ENCODE measurements at places on chromosomes 2 and 18.

GRCh38 chr2:207260947-207261346 lies 95.2 kb upstream of the KLF7 start:
- peak; percentile 59 for DNase-seq

DNA sequence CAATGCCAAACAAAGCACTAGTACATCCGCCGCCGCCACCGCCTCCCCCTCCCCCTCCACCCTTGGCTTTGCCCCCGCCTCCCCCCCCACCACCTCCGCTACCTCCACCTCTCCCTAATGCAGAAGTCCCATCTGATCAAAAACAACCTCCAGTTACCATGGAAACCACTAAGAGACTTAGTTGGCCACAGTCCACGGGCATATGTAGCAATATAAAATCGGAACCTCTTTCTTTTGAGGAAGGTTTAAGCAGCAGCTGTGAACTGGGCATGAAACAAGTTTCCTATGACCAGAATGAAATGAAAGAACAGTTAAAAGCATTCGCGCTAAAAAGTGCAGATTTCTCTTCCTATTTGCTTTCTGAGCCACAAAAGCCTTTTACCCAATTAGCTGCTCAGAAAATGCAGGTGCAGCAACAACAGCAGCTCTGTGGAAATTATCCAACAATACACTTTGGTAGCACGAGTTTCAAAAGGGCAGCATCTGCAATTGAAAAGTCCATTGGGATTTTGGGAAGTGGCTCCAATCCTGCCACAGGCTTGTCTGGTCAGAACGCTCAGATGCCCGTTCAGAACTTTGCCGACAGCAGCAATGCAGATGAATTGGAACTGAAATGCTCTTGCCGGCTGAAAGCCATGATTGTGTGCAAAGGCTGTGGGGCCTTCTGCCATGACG lies 168.0 kb downstream of the ASXL3 start:
- DNase-seq = no peak

GRCh38 chr2:43333656-43334144 lies 107.3 kb upstream of the ZFP36L2 start:
- peak; percentile 75 for DNase-seq

DNA sequence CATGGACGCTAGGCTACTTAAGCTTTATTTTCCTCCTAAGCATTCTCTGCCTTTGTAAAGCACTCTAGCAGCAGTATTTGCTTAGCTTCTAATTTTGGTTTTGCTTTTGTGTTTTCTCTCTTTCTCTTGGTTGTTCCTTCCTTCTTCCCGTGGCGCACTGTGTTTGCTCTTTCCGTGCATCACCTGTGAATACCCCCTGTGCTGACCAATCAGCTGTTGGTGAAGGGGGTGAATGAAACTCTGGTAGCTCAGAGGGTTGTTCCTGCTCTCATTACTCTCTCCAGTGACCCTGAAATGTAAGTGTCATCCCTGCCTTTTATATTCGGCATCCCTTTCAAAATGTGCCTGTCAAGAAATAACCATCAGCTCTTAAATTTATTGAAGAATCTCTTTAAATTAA lies 45.5 kb upstream of the TNFRSF11A start:
- DNase-seq = no peak

GRCh38 chr2:140442319-140442718 lies 1662.1 kb upstream of the NXPH2 start:
- peak; percentile 53 for DNase-seq

DNA sequence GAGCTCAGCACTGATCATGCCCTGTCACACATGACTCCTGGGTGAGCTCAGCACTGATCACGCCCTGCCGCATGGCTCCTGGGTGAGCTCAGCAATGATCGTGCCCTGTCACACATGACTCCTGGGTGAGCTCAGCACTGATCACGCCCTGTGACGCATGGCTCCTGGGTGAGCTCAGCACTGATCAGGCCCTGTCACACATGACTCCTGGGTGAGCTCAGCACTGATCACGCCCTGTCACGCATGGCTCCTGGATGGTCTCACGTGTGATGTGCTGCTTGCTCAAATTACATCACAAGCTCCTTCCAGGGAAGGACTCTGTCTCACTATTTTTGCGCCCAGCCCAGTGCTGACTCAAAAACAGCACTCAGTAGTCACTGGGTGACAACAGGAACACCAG lies 258.0 kb downstream of the HDAC4 start:
- peak; percentile 11 for DNase-seq

DNA sequence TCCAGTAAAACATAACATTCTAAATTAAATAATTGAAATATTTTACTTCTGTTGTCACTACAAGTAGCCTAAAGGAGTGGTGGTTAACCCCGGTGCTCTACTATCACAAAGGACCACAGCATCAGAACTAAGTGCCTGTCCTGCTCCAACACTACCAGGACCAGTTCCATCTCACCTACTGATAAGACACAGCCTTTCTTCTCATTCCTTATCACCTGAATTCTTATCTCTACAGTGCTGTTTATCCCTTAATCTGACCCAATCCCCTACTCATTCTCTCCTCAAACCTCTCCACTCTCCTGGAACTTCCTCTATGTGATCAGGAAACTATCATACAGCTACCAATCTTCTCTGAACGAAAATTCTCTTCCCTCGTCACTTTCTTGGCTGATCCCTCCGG lies 80.2 kb downstream of the ITSN2 start:
- no peak for DNase-seq

GRCh38 chr2:201685156-201685555 lies 13.3 kb downstream of the MPP4 start:
- no peak for DNase-seq

DNA sequence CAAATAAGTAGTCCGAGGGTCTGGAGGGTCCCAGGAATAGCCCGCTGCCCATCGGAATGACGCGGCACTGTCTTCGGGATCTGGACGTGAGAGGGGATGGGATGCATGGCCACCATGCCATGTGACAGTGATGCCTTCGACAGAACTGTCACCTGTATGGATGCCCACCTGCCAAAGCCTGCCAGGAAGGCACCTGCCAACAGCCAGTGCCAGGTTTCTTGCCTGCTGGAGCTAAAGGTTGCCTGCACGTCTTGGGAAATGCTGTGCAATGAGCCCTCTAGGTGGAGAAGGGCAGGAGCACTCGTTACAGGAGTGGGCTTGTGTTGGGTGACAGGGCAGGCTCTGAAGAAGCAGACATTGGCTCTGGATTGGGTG lies 20.5 kb downstream of the GPR35 start:
- no peak for DNase-seq

- DNase-seq = peak; percentile 79
These were observed 32.6 kb downstream of the MRPL33 start for GRCh38 chr2:27804146-27804545.

DNA sequence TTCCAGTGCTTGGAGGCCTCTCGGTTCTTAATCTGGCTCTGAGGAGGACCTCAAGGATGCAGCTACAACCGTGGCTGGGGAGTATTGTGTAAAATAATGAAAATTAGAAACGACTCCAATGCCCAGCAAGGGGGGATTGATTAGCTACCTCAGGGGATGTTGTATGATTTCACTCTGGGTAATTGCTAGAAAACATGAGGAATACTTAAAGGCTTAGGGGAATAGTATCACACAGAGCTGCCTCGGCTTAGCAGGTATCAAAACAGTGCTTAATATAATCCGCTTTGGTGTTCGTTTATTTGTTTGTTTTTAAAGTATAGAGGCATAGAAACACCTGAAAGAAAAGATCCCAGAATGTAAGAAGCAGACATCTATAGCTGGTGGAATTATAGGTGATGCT lies 102.5 kb downstream of the INHBB start:
- no peak for DNase-seq

GRCh38 chr2:74387346-74387745 lies 7.2 kb upstream of the DCTN1 start:
- no peak for DNase-seq

DNA sequence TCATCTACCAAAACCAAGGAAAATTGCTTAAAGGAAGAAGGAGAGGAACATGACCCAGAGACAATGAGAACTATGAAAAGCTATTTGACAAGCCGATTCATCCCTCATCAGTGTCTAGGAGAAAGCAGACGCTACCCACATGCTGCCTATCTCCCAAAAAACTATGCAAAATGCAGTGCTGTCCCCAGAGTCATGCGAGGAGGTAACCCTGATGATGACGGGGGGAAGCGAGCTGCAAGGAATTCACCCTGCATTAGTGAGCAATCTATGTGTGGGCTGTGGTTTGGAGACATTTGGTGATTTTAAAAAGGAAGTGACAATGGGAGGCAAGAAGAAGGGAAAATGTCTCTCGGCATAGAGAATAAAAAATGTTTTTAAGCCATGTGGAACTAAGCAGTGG lies 472.7 kb downstream of the CMPK2 start:
- DNase-seq = peak; percentile 83

DNA sequence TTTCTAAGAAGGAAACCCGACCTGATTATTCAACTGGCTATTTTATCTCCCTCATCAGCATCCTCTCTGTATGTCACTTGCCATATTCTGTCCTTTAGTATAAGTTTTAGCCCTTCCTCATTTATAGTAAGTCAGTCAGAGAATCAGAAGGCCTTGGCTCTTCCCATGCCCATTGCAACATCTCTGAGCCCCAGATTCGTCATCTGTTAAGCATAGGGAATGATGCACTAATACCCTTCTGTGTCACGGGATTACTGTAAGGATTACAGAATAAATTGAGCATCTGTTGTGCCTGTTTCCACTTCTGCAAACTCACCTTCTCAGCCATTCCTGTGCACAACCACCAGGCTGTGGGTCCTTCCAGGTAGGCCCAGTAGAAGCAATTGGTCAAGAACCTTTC lies 258.1 kb upstream of the RAB12 start:
- DNase-seq = no peak

DNA sequence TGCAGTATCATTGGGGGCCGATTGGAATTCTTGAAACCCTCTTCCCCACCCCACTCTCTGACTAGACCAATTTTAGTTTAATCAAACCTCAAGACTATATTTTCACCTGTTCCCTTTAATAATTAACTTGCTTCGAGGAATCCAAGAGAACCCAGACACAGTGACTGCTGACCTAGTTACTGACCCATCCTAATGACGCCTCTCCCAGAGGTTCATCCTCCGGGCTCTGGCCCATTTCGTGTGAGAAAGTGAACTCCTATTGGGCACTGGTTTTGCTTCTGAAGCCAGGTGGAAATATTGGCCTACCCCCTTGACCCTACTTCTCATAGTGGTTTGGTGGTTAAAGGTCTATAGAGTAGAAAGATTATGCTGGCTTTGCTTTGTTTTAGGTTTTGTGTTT lies 39.9 kb downstream of the RPL37A start:
- DNase-seq = no peak

- no peak for DNase-seq
These were observed 172.3 kb downstream of the UBE2E3 start for GRCh38 chr2:181152701-181153100.

- no peak for DNase-seq
These were observed 144.3 kb downstream of the RPIA start for GRCh38 chr2:88835726-88836125.

DNA sequence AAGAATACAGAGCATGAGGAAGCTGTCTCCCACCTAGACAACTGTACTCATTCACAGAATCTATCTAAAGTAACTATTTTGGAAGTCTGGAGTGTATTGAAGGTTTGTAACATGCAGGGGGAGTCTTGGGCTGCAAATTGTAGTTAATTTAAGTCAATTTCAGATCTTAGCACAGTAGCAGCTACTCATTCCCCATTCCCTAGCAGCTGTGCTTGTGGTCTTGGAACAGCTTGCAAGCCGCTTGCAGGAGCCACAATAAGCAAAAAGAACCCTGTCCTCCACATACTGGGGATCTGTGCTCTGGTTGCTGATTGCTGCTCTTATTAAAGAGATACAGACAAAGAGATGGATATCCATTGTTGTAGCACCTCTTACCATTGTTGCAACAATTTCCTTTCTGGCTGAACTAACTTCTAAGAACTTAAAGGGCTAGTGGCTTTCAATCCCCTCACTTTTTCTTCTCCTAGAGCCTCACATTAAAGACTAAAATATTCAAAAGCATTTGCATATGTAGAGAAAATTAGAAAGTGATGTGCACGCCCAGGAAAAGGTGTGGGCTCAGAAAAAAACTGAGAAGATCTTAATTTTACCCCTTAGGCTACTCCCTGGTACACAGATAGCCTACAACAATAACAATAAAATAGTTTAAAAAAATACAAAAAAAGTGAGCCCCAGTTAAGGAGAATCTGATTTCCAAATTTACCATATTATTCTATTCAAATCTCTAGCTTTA lies 1775.1 kb upstream of the PIK3C3 start:
- no peak for DNase-seq

GRCh38 chr2:72146347-72147302 lies 1.0 kb downstream of the CYP26B1 start:
- no peak for DNase-seq

GRCh38 chr2:177680866-177681712 lies 288.5 kb downstream of the AGPS start:
- DNase-seq = no peak

- DNase-seq = no peak
These were observed 72.0 kb downstream of the ARMC9 start for GRCh38 chr2:231270221-231271114.

DNA sequence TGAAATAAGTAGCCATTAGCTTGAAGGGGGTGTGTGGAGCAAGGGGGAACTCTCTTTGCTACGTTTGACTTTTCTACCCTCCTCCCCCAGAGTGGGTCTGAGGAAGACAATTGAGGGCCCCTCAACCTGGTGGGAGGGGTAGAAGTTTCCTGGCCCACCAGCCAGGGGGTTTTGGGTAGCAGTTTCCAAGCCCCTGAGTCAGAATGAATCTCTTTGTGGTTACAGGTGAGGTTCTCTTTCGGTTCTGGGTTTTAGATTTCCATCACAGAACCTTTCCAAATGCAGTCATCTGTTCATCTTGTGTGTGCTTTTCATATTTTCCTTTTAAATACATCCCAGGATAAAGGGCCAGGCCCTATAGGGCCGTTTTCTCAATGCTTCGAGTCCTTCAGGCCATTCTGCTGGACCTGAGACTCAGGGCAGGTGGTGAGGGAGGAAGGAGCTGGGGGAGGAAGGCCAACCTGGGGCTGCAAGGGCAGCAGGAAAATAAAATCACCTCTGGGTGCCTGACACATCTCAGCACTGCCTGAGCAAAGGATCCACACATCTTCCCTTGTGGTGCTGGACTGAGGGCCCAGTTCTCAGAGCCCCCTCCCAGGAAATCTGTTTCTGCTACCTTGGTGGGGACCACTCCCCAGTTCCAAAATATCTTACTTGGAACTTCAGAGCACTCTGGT lies 4.7 kb downstream of the LBH start:
- no peak for DNase-seq

DNA sequence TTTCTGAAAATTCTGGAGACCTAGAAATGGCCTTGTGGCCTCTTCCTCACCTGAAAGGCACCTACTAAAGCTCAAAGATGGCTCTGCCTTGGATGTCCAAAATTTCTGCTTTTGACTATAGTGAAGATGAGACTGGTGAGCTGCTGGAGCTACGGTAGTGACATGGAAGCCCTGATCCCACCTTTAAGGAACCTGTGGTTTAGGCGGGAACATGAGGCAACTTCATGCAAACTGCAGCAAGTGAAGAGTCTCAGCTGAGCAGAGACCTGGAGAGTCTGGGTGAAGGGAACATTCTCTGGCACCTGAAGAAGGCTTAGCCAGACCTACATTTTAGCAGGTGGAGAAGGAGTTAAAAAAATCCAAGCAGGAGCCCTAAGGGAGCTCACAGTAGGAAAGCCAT lies 40.0 kb downstream of the GORASP2 start:
- DNase-seq = no peak

- no peak for DNase-seq
These were observed 516.6 kb upstream of the SYT4 start for GRCh38 chr18:43793910-43794309.

Measured in fibroblast of skin of right biceps (primary cell).